ENCODE measurements at places on chromosomes 5 and 9.

DNA sequence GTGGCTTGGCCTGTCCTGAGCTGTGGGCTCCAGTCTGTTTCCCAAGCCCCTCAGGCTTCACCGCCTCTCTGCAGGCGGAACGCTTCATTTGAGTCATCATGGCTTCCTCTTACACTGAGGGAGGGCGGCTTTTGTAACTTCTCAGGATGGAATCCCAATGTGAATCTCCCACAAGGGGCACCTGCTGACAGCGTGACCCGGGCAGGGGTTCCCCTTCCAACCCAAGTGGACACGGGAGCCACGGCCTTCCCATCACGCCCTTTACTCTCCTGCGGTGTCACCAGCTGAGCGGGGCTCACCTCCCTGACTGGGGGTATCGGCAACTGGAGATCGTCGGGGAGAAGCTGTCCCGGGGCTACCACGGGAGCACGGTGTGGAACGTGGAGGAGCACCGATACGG lies 12.5 kb downstream of the UCK1 start:
- DNase-seq = no peak

DNA sequence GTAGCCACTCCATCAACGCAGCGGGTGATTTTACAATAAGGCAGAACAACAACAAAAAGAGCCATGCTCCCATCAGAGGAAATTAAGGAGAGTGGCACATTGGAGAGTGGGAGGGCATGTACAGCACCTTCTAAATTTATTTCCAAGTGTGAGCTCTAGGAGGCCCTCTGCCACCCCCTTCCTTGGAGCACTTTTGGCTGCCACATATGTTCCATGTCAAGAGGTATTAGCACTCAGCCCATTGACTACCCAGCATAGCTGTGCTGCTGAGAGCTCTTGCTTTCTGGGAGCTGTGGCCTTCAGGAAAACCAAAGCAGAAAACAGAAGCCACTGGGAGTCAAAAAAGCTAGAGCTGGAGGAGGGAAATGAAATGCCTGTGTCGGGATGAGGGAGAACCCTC lies 200.2 kb upstream of the PANK3 start:
- DNase-seq = no peak

DNA sequence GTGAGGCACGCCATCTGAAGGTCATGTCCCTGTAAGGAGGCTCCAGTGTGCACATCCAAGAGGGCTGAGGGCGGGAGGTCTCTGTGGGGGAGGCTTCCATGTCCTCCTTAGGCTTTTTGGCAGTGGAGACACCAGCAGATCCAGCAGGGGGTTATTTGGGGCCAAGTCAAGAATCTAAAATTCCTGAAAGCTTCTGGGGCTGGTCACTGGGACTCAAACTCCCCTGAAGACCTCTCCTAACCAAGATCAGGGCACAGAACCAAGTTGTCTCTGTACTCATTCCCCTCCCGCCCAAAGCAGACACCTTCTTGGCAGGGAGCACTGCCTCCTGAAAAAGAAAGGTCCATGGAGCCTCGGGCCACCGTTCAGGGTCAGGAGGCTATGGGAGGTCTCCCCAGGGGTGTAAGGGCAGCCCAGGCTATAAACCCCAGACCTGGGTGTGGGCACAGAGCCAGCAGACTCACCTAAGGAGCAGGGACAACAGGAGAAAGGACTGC lies 127.4 kb upstream of the ADRA1B start:
- DNase-seq = no peak

- DNase-seq = no peak
These were observed 23.9 kb downstream of the PIK3R1 start for GRCh38 chr5:68239487-68239886.

- DNase-seq = no peak
These were observed 18.6 kb upstream of the NOTCH1 start for GRCh38 chr9:136564379-136564988.

DNA sequence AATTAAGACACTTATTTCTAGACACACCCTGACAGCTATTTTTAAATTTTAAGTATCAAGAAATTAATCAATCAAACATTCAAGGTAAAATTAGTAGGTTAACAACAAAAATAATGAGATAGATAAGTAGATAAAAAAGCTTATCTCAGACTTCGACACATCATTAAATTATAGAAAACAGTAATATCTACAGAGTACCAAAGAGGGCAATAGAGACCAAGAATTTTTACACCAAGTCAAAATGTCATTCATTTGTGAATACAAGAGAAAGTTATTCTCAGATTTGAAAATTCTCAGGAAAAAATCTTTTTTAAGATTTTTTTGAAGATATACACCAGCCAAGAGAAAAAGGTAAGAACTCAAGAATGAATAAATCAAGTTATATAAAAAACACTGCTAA lies 445.6 kb downstream of the ACTL7B start:
- DNase-seq = no peak
